Fibroblast of upper back skin (primary cell): ENCODE measurements at places on chromosomes 2 and 18.

GRCh38 chr2:98859323-98859722, 76.7 kb downstream of the CRACDL start:
- DNase-seq, result no peak

DNA sequence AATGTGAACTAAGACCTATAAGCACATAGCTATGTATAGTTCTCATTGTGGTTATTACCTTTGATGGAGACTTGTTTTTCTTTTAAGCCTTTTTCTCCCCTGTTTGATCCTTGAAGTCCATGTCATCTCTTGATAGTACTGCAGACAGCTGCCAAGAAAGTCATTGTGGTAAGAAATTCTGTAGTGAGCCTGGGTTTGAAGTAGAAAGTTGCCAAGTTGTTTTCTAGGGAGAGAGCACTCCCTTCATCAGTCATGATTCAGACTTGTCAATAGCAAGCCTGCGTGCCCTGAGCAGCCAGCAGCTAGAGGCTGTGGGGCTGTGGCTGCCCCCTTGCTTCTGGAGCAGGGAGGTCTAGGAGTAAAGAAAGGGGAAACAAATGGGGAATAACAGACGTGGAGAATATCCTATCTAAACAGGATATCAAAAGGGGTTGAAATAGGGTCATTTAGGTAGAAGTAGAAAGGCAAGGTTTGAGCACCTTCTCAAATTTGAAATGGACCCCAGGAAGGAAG, 8.4 kb downstream of the SP5 start:
- peak; percentile 31 for DNase-seq

GRCh38 chr2:140286377-140286776, 1506.2 kb upstream of the NXPH2 start:
- no peak for DNase-seq

- DNase-seq, result peak; percentile 25
These were observed 27.6 kb upstream of the CABLES1 start for GRCh38 chr18:23107718-23108117.

- DNase-seq, result no peak
These were observed 78.8 kb upstream of the MAP4K3 start for GRCh38 chr2:39515897-39516346.

GRCh38 chr2:68561372-68561771, 82.0 kb upstream of the PROKR1 start:
- no peak for DNase-seq
